ENCODE measurements at places on chromosomes 1 and 21. TPM values are rescaled to one million over a fixed set of nuclear protein-coding genes. Genes with fewer than 3 reads are reported as not detected.

Gene LCE2A
- not detected for total RNA-seq

Gene KRTAP22-2
- not detected for total RNA-seq

DNA sequence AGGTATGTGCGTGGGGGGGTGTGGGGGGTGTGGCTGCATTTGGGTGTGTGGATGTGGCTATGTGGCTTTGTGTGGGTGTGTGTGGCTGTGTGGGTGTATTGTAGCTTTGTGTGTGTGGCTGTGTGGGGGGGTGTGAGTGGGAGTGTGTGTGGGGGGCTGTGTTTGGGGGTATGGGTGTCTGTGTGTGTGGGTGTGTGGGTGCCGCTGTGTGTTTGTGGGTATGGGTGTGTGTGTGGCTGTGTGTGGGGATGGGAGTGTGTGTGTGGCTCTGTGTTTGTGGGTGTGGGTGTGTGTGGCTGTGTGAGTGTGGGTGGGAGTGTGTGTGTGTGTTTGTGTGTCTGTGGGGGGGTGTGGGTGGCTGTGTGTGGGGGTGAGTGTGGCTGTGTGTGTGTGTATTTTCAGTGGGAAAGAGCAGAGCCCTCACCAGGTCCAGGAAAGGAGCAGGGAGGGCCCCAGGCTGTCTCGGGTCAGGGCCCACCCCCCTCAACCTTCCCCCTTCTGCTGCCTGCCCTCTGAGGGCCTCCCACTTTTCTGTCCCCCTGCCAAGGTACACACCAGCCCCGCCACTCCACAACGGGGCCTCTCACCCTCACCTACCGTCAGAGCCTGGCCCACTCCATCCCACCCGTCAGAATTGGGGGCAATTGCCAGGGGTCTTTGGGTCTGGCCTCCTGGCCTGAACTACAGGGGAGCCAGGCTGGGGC lies 1.9 kb upstream of the COL8A2 start:
- no peak for DNase-seq

- no peak for DNase-seq
Measured at GRCh38 chr1:7562729-7563605, 208.1 kb upstream of the VAMP3 start.

GRCh38 chr1:69510026-69510425 lies 57.7 kb upstream of the LRRC7 start:
- DNase-seq: no peak

Gene CCDC190
- total RNA-seq: not detected

DNA sequence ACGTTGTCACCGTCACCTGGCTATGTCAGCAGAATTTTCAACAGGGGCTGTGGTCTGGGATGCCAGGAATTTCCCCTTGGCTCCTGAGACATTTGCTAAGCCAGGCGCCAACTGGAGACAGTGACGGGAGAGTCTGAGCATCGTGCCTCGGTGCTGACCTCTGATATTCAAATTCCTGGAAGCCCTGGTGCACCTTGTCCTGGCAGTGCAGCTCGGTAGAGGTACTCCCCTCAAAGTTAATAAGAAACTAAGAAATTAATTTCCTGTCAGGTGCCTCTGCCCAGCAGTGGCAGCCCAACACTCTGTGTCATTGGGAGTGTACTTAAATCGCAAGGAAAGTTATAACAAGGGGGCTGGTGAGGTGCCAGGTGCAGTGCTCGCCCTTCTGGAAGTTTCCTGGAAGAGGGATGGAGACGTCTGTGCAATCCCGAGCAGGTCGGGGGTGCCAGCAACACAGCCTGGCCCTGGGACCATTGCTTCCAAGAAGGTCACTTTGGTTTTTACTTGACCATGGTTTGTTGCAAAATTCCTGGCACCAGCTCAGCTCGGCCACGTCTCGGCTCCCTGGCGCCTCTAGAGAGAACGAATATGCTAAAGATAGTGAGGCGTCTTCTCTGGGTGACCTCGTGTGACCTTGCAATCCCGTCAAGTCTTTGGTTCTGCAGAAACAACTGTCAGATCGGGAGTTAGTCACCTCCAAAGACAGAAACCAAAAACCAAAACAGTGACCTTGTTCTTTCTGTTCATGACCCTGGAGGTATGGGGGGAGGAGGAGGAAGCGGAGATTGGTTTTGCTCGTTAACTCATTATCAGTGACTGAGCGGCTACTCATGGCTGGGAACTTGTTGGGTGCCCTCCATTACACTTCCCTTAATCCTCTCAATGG lies 149.5 kb upstream of the VAMP3 start:
- DNase-seq: no peak

- DNase-seq: no peak
Measured at GRCh38 chr1:30061292-30062220, 661.8 kb downstream of the MATN1 start.

- no peak for DNase-seq
Measured at GRCh38 chr1:22971611-22972405, 858 bp downstream of the LACTBL1 start.

GRCh38 chr1:100147875-100148274 lies 14.9 kb downstream of the TRMT13 start:
- no peak for DNase-seq

Gene ZNF593OS
- not detected for total RNA-seq

DNA sequence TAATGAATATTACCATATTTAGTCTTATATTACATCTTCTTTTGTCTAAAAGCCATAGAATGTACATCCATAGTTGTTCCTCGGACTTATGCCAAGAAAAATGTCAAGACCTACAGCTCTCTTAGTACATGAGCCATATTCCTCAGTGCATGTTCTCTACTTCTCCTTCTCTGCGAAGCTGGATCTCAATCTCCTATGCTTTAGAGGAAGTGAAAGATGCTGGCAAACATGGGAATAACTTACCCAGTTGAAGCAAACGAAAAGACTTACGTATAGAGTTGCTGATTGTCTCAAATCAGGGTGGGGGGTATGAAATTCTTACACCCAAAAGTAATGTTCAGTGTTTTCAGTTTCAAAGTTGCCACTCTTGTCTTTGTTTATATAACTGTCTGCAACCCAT lies 32.7 kb downstream of the OR13G1 start:
- DNase-seq: no peak

DNA sequence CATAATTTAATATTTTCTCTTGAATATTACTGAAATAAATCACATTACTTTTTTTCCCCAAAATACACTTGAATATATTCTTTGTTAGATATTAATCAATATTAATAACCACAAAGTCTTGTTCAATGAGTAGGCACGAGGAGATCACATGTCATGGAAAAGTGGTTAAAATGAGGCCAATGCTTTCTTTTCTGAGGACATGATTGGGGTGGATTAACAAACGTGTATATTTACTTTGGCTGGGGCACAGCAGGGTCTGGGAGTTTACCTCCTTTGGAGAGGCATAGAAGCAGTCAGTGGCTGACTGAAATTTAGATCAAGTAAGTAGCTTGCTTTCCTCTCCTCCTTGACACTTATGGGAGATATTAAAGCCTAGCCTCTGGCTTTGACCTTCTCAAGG lies 664.3 kb upstream of the B3GALT2 start:
- DNase-seq: no peak

Gene RPAP2
- total RNA-seq: 3.2 TPM

DNA sequence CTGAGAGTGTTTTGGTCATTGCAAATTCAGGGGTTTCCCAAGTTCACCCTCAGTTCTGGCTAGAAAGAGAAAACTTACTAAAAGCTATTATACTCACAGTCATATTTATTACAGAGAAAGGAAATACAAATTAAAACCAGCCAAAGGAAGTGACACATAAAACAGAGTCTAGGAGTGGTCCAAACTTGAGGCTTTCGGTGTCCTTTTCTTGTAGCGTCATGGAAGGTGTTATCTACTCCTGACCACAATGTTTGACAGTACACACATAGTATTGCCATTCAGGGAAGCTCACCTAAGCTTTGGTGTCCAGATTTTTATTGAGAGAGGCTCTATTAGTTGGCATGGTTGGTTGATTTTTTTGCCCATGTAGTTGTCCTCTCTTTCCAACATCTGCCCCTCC lies 59.0 kb downstream of the SLC35A3 start:
- DNase-seq: no peak

- peak; percentile 13 for DNase-seq
Measured at GRCh38 chr1:67211589-67212563, 45.6 kb downstream of the IL23R start.

DNA sequence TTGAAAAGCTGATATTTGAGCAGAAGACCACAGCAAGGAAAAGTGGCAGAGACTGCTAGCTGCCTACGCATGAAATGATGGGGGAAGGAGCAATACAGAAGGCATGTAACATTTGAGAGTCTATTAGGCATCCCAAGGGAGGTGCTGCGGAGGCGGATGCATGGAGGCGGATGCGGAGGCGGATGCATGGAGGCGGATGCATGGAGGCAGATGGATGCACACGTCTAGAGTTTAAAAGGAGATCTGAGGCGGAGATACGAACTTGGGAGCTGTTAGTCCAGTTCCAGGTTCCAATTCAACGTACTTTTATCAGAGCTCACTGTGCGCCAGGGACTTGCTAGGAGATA lies 744 bp upstream of the DDX20 start:
- DNase-seq: peak; percentile 49

GRCh38 chr1:41749991-41750745 lies 168.6 kb downstream of the HIVEP3 start:
- DNase-seq: no peak

DNA sequence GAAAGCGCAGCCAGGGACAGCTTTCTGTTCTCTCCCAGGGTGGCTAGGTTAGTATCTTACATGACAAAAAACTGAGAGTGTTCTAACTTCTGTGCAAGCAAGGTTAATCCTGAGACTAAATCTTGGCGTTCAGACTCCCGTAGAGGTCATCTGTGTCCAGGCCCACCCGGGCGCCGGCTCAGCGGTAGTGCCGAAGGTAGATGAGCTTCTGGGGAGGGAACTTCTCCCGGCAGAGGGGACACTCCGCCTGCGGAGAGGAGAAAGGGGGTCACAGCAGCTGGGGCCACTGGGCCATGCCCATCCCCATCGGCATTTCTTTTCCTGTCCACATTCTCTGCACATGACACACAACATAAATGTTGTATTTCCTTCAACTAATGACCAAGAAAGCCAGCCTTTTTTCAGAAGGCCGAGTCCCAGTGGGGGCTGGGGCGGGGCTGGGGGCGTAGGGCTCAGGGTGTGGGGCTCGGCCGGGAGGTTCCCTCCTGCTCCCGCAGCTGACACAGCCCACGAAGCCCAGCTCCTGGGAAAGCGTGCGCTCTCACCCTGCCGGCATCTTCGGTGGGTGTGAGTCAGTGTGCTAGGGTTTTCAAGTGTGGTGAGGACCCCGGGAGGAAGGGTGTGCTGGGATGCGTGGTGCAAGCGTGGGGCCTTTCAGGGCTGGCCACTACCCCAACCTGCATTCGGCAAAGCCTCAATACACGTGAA lies 6.6 kb downstream of the PEX10 start:
- no peak for DNase-seq

- peak; percentile 84 for DNase-seq
Measured at GRCh38 chr1:27097484-27097917, 57.4 kb downstream of the SLC9A1 start.

- DNase-seq: no peak
Measured at GRCh38 chr1:9917901-9918300, 7.8 kb upstream of the CTNNBIP1 start.

Gene TMEM82
- 13.2 TPM for total RNA-seq

GRCh38 chr1:159922511-159923202 lies 2.6 kb downstream of the TAGLN2 start:
- peak; percentile 66 for DNase-seq

Gene CAPN9
- 30.2 TPM for total RNA-seq

DNA sequence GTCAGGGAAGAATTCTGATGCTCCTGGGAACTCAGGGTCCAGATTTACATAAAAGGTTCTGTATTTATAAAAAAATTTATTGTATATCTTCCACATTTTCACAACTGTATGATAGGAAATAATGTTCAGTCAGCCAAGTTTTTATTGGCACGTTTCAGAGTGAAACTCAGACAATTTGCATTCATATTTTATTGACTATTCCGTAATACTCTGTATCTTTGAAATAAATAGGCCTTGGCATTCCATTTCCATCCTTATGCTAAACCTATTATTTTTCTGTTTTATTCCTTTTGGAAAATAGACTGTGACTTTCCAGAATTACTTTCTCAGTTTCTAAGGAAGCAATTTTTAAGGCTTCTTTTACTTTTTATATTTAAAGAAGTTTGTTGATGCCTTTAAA lies 329.0 kb downstream of the OLFM3 start:
- no peak for DNase-seq

GRCh38 chr1:245588116-245588639 lies 433.4 kb downstream of the KIF26B start:
- no peak for DNase-seq

GRCh38 chr1:30679201-30679975 lies 44.0 kb downstream of the MATN1 start:
- DNase-seq: no peak

Gene CD1E
- total RNA-seq: not detected

DNA sequence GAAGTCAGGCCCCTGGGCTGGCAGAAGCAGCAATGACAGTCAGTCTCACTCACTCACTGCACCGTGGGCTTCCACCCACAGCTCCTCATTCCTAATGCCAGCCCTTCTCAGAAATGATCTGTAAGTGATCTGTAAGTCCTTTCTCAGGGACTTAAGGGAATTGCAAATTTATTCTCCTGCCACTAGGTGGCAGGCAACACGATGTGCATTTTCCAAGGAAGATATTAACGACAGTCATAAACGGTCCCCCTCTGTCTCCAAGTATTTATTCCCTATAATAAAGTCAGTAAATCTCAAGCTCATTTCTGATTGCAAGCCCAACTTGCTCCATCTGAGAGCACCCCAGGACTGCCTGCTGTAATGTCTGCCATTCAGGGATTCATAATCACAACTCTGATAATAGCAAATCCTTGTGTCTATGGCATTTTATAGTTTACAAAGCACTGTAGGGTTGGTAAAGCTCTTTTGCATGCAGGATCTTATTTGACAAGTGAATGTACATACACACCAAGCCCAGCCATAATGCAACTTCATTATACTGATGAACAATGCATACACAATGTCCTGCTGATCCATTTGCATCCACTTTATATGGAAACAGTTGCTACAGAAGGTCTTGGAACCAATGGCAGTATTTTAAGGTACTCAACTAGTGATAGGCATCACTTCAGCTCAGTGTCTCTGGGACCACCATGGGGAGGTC lies 380.5 kb upstream of the CAMK1G start:
- DNase-seq: no peak

Gene RCC2
- 27.0 TPM for total RNA-seq

DNA sequence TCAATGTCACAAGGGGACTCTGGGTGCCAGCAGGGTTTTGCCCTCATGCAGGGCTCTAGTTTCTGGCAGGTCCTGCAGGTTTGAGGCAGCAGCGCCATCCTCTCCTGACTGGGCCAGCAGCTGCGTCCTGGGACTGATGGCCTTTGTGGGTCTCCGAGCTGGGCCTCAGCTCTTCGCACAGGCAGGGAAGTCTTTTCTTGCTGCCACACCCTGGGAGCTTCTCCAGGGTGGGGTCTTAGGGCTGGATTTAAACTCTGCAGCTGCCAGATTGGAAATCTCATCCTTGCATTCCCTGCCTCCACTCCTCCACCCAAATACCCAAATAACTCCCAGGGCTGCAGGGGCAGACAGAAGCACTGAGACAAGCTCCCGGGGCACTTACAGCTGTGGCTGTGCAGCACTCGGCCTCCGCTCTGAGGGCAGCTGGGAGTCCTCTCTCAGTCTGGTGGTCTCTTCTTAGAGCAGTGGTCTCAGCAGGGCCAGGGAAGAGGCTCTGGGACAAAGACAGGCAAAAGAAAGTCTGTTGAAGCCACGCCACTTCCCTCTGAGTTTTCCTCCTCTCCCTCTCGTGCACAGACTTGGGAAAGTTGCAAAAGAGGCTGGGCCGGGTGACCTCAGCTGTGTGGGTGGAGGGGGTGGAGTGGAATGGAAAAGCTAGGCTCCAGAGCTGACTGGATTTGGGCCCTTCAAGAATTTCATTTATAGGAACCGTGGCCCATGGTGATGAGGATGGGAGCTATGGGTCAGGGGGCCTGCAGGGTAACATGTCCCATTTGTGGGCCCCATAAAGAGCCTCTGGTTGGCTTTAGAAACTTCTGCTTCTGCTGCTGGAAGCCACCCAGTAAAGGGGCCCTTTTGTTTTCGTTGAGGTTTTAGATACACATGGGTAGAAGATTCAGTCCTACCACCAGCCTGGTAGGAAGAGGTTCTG lies at the start of gene RAB7B:
RAB7B (minus strand) TSS at position 525 of the 931 bp plus-strand sequence. CDS start 9,260 bp downstream, outside the sequence.
- DNase-seq: peak; percentile 43
